Breast epithelium (tissue), 4 donors: ENCODE measurements at places on chromosomes 2 and 18.

DNA sequence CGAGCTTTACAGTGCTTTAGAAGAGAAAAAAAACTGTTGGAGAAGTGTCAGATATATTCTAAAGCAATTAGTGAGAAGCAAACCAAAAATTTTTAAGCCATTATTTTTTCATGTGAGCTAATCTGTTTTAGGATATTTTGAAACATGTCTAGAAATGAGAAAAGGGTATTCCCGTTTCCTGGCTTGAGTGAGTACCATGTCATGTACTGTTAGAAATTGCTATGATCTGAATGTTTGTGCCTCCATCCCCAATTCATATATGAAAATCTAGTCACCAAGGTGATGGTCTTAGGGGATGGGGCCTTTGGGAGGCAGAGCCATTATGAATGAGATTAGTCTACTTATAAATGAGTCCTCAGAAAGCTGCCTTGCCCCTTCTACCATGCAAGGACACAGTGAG, 493.3 kb upstream of the GCFC2 start:
- DNase-seq: no peak

- DNase-seq: no peak
These were observed 69.0 kb upstream of the DSG1 start for GRCh38 chr18:31248783-31249521.

- DNase-seq: no peak
These were observed 54.7 kb downstream of the EMILIN2 start for GRCh38 chr18:2901423-2901985.

DNA sequence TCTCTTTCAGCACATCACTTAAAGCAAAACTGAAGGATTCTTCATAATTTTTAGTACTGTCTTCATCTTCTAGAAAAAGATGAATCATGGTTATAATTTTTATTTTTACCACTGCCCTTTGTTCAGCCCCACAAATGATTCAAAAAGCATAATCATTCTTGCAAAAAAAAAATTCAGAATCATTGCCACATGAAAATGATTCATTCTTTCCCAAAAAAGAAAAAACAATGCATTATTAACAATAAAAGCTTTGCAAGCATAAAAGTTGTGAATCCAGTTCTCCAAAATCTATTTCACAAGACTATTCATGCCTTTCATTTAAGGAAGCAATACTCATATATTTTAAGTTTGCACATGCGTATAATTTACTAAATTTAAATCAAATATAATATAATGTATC, 204.8 kb downstream of the RBM43 start:
- DNase-seq: no peak

- DNase-seq: peak; percentile 39
These were observed 312.9 kb downstream of the PRKCE start for GRCh38 chr2:45964223-45964841.

- no peak for DNase-seq
These were observed 47.7 kb downstream of the DNMT3A start for GRCh38 chr2:25293958-25294562.

- no peak for DNase-seq
These were observed 9.4 kb upstream of the SIX3 start for GRCh38 chr2:44932079-44932478.
